NCI-H1417 (cell line): ENCODE measurements at places on chromosomes 3 and 15.

GRCh38 chr15:89399238-89400115 lies 64.9 kb upstream of the POLG start:
- DNase-seq, result peak; percentile 88

- no peak for DNase-seq
Observed at GRCh38 chr3:4818986-4819693, 160.1 kb upstream of the BHLHE40 start.

DNA sequence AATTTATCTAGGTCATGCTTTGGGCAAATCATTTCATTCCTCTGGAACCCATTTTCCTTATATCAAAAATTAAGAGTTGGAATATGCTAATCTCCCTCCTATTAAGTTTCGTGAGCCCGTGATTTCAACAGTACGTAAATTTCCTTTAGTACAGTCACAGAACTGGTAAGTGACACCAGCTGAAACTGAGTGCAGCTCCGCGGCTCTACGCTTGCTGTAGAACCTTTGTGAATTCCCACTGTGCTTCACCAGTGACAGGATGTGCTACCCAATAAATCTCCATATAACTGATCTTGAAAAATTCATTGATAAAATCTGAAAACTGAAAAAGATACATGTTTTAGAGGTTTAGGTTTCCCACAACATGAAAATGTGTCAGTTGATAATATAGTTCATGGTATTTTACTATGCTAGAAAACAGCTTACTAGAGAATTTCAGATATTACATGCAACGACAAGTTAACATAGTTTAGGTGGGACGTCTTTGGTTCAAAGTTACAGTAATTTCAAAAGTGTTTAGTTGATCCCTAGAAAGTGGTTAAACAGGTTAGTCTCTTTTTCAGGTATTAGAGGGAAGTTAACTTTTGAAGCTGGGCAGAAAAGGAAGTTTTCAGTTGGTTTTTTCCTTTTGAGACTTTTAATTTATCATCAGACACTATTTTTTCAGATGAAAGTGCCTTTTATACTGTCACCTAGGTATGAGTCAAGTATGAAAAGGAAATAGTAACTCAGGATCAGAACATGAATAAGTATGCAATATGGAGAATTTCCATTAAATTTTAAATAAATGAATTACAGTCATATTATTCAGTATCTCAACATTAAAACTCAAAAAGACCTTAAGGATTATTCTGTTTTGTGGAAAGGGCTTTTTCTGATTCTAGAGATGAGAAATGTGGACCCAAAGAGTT lies 57.0 kb downstream of the PPARG start:
- DNase-seq, result no peak

DNA sequence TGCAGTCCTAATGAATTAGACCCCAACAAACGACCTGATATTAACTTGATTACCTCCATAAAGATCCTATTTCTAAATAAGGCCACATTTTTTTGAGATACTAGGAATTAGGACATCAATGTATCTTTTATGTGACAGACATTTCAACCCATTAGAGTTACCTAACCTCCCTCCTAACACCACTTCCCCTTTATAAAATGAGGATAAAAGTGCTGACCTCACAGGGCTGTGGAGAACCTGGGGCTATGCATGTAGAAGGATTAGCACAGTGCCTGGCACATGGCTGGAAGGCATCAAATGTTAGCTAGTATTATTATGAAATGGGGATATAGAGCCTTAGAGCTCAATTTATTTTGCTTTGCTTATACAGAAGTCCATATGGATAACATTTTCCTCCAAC lies 53.5 kb upstream of the LRRN1 start:
- DNase-seq, result no peak

DNA sequence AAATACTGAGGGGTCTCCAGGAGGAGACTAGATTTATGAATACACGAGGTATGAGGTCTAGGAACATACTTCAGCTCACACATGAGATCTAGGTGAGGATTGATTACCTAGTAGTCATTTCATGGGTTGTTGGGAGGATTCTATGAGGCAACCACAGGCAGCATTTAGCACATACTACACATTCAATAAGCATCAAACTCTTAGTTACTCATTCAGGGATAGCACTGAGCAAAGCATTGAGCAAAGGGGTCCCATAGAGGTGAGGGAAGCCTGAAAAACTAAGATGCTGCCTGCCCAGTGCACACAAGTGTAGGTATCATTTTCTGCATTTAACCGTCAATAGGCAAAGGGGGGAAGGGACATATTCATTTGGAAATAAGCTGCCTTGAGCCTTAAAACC lies 4.5 kb downstream of the CCR5 start:
- DNase-seq, result no peak

- peak; percentile 82 for DNase-seq
Observed at GRCh38 chr3:155747286-155747945, 2.5 kb upstream of the PLCH1 start.

DNA sequence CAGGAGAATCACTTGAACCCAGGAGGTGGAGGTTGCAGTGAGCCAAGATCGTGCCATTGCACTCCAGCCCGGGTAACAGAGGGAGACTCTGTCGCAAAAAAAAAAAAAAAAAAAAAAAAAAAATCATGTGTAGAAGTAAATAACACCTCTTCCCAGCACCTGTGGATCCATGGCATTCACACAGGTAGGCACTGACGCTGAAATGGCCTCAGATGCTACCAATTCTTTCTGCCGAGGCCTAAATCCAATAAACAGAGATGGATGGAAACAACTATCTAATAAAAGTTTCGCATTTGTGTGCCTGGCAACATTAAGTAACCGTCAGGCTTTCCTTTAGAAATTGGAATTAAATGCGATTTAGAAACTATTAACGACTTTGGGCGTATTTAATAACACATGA lies 10.3 kb upstream of the LRRC2 start:
- DNase-seq, result no peak

GRCh38 chr15:48415036-48415886 lies 84.0 kb downstream of the DUT start:
- DNase-seq, result no peak

GRCh38 chr3:152474585-152474984 lies 205.9 kb downstream of the MBNL1 start:
- peak; percentile 25 for DNase-seq

DNA sequence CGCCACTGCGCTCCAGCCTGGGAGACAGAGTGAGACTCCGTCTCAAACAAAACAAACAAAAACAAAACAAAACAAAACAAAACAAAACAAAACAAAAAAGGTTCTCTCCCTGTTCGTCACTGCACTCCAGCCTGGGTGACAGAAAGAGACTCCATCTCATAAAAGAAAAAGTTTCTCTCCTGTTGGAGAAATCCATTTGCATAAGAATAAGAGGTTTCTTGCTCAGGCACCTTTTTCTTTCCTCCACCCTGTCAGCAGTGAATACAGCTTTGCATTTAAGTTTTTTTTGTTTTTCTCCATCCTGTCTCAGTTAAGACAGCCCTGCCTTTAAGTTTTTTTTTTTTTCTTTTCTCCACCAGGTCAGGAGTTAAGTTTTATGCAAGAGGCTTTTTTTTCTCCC lies 109.5 kb downstream of the DPH6 start:
- no peak for DNase-seq

GRCh38 chr3:24373198-24373959 lies 121.3 kb downstream of the THRB start:
- DNase-seq, result no peak

DNA sequence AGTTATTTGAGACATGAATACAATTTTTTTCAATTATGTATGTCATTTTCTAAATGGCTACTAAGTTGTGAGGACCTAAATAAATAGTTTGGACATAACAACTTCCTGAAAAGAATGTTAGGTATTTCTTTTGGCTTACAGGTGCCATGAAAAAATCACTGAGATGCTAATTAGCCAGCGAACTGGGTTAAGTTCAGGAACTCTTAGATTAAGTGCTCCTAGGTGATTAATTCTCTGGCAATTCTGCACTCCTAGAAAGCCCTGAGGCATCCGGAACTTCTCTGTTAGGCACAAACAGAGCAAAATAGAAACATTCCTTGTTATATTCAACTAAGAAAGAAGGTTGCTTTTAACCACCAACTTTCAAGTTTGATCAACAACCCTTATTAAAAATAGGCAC lies 192.3 kb downstream of the STAG1 start:
- no peak for DNase-seq

DNA sequence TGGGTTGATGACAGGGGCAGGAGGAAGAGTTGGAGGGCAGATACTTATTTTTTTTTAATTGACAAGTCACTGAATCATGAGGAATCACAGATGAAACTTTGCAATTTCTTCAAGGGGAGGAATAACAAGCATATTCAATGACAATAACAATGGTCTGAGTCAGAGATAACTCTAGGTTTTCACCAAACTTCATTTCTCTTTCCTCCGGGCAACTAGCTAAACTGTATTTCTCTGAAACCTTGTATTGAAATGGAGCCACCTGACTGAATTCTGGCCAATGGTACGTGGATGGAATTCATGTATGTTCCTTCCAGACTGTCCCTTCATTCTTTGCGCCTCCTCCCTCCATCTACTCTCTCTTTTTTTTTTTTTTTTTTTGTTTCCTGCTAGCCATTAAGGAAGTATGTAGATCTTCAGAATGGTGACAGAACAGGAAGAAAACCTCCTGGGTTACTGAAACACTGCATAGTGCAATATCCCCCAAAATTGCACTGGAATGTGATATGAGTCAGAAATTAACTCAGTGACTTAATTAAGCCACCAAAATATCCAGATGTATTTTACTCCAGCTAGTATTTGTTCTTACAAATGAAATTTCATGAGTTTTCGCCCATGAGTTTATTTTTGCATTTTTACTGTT lies 495.4 kb downstream of the OTOL1 start:
- no peak for DNase-seq

- no peak for DNase-seq
Observed at GRCh38 chr15:35252351-35252865, 167.3 kb upstream of the NANOGP8 start.

DNA sequence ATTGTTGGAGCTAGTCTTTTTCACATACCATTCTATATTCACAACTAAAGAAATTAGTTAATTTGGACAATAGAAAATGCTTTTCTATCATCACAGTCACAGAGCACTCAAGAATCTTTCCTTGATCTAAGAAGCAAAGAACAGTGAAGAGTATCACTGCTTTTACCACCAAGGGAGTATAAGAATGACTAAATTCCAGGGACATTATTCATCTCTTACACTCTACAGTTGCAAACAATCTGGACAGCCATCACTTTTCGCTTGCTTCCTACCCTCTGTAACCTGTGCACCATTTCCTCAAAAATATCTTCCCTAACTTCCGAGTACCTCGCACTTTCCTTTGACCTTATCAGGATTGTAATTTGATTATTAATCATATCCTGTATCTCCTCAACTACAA lies 359.5 kb upstream of the TMCO5A start:
- no peak for DNase-seq

GRCh38 chr3:4495294-4496086 lies 2.3 kb downstream of the ITPR1 start:
- DNase-seq, result no peak

DNA sequence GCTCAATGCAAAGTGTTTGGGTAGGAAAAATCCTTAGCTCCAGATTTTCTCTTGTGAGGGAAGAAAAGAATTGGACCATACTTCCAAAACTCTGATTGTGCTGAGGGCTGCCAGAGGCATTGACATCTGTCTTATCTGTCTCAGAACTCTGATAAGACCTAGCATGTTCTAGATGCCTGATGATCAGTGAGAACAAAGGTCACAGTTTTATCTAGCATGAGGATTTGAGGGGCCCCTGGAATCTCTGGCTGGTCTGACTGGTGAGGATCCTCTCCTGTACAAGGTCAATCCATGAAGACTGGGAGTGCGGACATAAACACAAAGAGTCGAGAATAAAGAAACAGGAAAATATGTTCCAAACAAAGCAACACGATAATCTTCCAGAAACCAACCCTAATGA lies 40.1 kb downstream of the GPR149 start:
- DNase-seq, result no peak

GRCh38 chr3:101212730-101213129 lies 107.6 kb downstream of the IMPG2 start:
- no peak for DNase-seq

- DNase-seq, result peak; percentile 7
Observed at GRCh38 chr15:78455749-78456148, 17.7 kb downstream of the IREB2 start.

DNA sequence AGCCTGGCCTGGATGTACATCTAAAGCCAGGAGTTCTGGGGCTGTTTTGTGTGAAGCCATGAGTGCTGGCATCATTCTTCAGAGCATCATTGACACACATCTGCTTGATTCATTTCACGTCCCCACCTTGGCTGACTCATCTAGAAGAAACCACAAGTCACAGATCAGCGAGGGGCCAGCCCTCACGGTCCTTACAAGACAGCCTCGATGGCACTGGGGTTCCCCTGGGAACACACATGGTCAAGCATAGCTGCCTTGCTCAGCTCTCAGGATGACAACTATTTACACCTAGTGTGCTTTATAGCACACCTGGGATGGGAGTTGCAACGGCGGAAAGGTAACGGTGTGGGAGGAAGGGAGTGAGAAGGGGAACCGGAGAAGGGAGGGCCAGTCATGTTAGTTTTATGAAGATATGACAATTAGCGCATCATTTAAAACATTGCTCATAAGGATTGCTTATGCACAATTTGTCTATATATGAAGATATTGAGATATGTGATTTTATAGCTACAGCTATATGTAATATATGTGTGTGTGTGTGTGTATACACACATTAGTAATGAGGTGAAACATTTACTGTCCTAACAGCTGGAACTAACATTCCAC lies 227.1 kb downstream of the RPLP1 start:
- DNase-seq, result peak; percentile 18

- DNase-seq, result peak; percentile 87
Observed at GRCh38 chr3:194184265-194184751, 48.4 kb downstream of the HES1 start.

- DNase-seq, result peak; percentile 41
Observed at GRCh38 chr3:112979244-112979832, 4.4 kb upstream of the CD200R1 start.

- no peak for DNase-seq
Observed at GRCh38 chr15:78104566-78105475, 12.5 kb downstream of the SH2D7 start.

GRCh38 chr15:97691799-97692198 lies 268.7 kb upstream of the ARRDC4 start:
- DNase-seq, result no peak

GRCh38 chr3:15685927-15686326 lies 84.4 kb downstream of the BTD start:
- no peak for DNase-seq

DNA sequence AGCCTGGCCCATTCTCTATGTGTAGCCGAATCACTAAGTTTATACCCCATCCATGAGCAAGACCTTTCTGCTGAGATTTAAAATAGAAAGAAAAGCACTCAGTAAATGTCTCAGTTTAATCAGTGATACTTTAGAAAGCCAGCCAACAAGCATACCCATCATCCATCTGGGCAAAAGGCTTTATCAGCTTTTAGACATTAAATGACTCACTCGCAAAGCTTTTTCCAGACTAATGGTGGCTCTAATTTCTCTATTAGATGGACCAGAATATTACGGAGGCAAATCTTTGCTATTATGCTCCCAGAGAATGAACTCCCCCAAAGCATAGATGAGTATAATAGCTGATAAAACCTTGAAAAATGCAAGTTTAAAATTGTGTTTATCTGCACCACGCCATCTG lies 727.8 kb downstream of the GBE1 start:
- no peak for DNase-seq

DNA sequence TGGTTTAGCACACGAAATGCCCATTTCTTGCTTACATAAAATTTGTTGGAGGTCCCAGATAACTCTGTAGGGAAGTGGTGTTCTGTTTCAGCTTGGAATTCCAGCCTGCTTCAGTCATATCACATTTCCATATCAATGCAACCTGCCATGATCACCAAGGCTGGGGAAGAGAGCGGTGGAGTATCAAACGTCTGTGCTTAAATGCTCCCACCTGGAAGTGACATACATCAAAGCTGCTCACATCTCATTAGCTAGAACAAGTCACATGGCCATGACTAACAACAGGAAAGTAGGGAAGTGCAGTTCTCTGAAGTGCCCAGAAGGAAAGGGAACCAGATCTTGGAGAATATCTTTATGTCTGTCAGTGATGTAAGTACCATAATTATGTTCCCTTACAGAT lies 130.2 kb upstream of the CFAP20DC start:
- DNase-seq, result no peak
